ENCODE measurements at places on chromosomes 16 and 17.
A peak's percentile ranks its signal among the peaks of the same experiment; 100 is the strongest.

DNA sequence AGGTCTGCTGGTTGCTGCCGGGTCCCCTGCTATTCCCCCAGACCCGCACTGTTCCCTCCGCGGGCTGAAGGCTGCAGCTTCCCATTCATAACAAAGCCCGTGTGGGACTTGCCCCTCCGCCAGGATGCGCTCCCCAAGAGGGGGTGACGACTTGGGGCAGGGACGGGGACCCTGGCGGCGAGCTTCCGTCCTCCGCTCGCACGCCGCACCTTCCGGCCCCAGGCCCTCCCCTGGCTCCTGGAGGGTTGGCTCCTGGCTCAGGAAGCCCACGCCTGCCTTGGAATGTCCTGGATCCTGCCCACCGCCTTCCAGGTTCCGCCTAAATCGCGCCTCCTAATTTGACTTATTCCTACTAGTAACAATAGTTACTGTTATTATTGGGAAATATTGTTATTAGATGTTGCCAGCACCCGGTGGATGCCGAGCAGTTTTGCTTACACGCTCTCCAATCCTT lies 1.1 kb upstream of the TFAP4 start:
- DNase-seq, result peak; percentile 40

GRCh38 chr16:12664164-12664733 lies 139.4 kb downstream of the CPPED1 start:
- DNase-seq, result no peak

DNA sequence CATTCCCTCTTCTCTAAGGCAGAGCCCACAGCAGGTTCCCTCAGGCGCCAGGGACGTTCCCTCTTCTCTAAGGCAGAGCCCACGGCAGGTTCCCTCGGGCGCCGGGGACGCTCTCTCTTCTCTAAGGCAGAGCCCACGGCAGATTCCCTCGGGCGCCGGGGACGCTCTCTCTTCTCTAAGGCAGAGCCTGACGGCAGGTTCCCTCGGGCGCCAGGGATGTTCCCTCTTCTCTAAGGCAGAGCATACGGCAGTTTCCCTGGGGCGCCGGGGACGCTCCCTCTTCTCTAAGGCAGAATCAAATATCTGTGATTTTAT lies 24.3 kb downstream of the ACSF3 start:
- no peak for DNase-seq

DNA sequence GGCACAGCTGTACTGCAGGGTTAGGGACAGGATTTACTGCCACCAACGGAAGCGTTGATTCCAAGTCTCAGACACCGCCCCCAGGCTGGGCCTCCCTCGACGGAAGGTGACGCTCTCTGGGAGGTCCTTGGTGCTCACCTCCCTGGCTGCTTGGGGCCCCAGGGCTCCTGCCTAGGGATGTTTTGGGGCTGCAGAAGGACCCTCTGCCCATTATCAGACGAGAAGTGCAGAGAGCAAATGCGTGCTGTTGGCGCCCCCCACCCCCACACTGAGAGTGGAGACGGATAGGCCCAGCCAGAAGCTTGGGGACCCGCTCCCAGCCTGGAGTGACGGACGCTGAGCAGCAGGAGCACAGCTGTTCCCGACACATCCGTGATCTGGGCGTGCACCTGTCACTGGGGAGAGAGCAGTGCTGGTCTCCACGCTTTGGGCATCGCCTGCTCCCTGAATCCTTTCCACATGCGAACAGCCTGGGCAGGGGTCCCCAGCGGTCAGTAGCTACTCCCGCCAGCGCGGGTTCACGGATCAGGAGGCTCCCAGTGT lies 5.1 kb upstream of the SOX8 start:
- DNase-seq, result no peak

DNA sequence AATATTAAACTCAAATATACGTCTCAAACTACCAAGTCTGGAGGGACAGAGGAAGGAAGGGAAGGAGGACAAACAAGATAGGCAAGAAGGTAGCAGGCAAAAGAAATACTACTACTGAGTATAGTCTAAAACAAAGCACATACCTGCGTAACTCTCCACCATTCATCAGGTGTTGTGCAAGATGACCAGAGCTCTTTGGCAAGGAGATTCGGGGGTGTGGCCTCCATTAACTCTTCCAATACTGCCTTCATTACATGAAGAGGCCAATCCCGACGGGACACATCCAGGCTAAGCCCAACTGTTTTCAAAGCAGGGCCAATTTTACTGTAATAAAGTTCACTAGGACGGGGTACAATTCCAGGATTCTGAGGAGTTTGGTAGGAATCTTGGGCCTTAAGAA lies 38.2 kb upstream of the ARL6IP1 start:
- no peak for DNase-seq

GRCh38 chr17:48174833-48175523 lies 67.4 kb downstream of the SNX11 start:
- no peak for DNase-seq
